CD4-positive, CD25-positive, alpha-beta regulatory T cell (primary cell): ENCODE measurements at places on chromosomes 1 and 21. TPM values are rescaled to one million over a fixed set of nuclear protein-coding genes. Genes with fewer than 3 reads are reported as not detected.
A peak's percentile ranks its signal among the peaks of the same experiment; 100 is the strongest.

The LRRC53 gene
- polyA plus RNA-seq: not detected

The PRKACB gene
- 90.7 TPM for polyA plus RNA-seq

The CLDN19 gene
- polyA plus RNA-seq: not detected

The KLF17 gene
- polyA plus RNA-seq: not detected

The GJA9 gene
- polyA plus RNA-seq: not detected

The OXCT2 gene
- not detected for polyA plus RNA-seq

The PTPN7 gene
- polyA plus RNA-seq: 83.1 TPM

The ODR4 gene
- 9.1 TPM for polyA plus RNA-seq

The OR10X1 gene
- polyA plus RNA-seq: not detected

GRCh38 chr1:110060034-110060661 is 10.3 kb downstream of the ALX3 start:
- peak; percentile 67 for DNase-seq

DNA sequence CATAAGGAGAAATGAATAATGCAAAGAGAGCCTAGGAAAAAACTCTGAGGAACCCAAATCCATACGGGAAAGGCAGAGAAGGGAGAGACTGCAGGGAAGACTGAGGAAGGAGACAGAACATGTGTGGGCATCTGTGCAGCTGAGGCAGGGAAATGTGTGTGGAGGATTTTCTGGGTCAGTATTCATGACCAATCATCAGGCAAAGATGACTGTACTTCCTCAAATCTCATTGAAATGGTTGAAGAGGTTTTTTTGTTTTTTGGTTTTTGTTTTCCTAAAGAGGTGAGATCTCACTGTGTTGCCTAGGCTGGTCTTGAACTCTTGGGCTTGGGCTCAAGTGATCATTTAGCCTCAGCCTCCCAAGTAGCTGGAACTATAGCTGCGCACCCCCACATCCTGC is 15.7 kb downstream of the DIP2A start:
- DNase-seq: no peak

GRCh38 chr1:100851726-100852125 is 42.9 kb downstream of the EXTL2 start:
- no peak for DNase-seq

DNA sequence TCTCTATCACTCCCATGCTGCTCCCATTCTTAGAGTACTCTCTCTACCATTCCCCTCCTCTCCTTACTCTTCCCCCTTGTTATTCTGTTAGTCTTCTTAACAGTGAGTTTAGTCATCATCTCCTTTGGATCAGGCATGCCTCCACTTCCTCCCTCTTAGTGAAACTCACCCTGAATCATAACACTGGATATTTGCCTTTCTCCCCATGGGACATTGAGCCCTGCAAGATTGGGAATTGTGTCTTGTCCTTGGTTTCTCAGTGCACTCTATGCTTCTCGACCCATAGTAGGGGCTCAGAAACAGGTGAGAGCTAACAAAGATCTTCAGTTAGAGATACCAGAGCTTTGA is 68.3 kb upstream of the GCLM start:
- DNase-seq: no peak

DNA sequence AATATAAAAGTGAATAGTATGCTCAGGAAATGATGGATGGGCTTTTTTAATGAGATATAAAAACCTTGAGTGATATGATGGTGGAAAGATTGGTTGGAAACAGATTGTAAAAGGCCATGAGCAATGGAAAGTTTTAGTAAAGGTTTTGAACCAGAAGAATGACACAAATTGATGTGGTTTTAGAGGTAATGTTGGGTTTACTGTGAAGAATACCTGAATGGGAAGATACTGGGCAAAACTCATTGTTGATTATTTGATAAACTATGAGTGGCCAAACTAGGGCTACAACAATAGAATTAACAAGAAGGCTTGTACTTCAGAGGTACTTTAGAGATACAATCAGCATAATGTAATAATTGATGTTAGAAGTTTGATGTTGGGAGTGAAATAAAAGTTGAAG is 108.5 kb downstream of the PTGS2 start:
- no peak for DNase-seq

- no peak for DNase-seq
Observed at GRCh38 chr21:29557200-29557599, 258.5 kb downstream of the BACH1 start.

GRCh38 chr1:216937491-216937890 is 214.3 kb upstream of the ESRRG start:
- DNase-seq: no peak

- DNase-seq: no peak
Observed at GRCh38 chr1:2534687-2535441, 4.8 kb upstream of the HES5 start.

- DNase-seq: no peak
Observed at GRCh38 chr1:237149857-237150256, 107.9 kb downstream of the RYR2 start.

DNA sequence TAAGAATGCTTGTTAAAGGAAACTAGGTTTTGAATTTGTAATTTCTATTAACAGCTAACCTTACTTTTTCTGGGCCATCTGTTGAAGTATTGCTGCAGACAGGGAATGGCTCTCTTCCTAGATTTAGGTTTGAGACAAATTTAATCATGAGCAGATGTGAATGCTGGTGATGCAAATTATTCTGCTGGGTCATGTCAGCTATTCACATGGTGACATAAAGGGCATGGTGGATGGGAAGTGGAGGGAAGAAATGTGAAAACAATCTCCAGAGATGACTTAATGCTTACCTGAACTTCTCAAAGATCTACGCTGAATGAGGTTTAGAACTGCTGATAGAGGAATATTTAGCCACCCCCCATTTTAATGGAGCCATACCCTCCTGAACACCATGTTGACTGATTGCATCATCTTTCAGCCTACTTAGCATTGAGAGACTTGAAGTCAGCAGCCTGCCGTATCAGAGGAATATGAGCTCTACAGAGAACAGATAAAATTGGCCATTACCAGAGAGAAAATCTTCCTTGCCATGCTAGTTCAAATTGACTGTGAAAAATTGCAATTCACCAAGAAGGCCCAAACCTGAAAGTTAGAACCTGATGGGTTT is 138.8 kb downstream of the HHAT start:
- no peak for DNase-seq

GRCh38 chr1:30754684-30755171 is 2.8 kb downstream of the LAPTM5 start:
- DNase-seq: no peak

DNA sequence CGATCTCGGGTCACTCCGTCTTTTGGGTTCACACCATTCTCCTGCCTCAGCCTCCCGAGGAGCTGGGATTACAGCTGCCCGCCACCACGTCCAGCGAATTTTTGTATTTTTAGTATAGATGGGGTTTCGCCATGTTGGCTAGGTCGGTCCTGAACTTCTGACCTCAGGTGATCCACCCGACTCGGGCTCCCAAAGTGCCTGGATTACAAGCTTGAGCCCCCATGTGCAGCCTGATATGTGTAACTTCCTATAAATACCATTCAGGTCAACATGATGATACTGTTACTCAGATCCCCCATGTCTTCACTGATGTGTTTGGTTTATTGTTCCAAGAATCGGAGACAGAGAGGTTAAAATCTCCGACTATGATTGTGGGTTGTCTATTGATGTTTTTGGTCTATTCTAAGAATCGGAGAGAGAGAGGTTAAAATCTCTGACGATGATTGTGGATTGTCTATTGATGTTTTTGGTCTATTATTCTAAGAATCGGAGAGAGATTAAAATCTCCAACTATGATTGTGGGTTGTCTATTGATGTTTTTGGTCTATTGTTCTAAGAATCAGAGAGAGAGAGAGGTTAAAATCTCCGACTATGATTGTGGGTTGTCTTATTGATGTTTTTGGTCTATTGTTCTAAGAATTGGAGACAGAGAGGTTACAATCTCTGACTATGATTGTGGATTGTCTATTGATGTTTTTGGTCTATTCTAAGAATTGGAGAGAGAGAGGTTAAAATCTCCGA is 17.0 kb downstream of the C1orf159 start:
- DNase-seq: peak; percentile 35

GRCh38 chr1:24498589-24498988 is 4.0 kb upstream of the RCAN3 start:
- DNase-seq: no peak

DNA sequence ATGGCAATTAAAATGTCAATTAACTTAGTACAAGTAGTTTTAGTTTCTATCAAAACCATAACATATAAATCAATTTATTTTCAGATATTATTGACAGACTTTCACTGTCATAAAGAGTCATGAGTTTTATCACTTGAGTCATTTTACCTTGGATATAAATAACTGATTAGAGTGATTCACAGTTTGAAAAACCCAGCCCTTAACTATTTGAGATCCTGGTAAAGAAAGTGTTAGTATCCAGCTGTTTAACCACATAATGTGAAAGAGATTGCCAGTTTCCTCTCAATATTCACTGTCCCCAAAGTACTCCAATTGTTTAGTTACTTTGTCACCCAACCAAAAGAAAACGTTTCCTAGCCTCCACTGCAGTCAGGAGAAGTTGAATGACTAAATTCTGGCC is 91.3 kb downstream of the UCHL5 start:
- DNase-seq: no peak

- DNase-seq: no peak
Observed at GRCh38 chr21:26832546-26832945, 12.7 kb downstream of the ADAMTS1 start.

- DNase-seq: no peak
Observed at GRCh38 chr1:8155528-8156186, 129.5 kb upstream of the ERRFI1 start.

GRCh38 chr1:178101654-178102053 is 7.8 kb downstream of the RASAL2 start:
- no peak for DNase-seq

DNA sequence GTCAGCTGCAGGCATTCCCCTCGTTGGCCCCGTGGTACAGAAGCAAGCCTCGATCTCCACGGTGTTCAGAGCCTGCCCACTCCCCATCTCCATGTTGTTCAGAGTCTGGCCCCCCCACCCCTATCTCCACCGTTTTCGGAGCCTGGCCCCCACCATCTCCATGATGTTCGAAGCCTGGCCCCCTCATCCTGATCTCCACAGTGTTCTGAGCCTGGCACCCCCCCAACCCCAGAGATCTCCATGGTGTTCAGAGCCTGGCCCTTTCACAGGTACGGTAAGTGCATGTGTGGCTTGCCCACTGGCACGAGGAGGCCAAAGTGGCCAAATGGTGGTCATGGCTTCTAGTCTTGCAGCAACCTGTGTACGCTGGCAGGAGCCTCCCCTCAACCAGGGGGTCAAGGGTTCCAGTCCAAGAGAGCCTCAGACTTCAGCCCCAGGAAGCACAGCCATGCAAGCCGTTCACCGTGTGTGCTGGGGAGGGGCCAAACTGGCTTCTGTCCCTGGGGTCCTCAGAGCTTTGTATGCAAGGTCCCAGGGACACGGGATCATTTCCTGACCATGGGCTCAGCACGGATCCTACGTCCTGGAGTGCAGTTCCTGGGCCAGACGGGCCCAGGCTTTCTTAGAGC is 13.3 kb upstream of the PCBP3 start:
- DNase-seq: no peak

GRCh38 chr1:115239426-115239825 is 98.6 kb downstream of the NGF start:
- no peak for DNase-seq

- DNase-seq: no peak
Observed at GRCh38 chr1:110515041-110515440, 3.9 kb downstream of the KCNA10 start.

DNA sequence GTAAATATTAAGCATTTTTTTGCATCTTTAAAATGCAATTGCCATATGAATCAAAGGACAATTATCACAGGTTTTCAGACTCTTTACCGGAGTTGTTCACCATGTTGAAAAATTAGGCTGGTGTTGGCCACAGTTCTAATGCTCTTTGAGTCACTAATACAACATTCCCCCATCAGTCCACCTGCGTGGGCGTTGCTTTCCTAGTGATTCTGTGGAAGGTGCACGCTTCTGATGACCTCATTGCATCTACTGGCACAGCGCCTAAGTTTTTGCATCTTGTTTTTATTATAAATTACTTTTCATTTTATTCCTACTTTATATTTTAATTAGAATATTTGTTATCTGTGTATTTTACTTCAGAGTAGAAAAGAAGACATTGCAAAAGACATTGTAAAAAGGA is 4.7 kb upstream of the F5 start:
- DNase-seq: no peak

DNA sequence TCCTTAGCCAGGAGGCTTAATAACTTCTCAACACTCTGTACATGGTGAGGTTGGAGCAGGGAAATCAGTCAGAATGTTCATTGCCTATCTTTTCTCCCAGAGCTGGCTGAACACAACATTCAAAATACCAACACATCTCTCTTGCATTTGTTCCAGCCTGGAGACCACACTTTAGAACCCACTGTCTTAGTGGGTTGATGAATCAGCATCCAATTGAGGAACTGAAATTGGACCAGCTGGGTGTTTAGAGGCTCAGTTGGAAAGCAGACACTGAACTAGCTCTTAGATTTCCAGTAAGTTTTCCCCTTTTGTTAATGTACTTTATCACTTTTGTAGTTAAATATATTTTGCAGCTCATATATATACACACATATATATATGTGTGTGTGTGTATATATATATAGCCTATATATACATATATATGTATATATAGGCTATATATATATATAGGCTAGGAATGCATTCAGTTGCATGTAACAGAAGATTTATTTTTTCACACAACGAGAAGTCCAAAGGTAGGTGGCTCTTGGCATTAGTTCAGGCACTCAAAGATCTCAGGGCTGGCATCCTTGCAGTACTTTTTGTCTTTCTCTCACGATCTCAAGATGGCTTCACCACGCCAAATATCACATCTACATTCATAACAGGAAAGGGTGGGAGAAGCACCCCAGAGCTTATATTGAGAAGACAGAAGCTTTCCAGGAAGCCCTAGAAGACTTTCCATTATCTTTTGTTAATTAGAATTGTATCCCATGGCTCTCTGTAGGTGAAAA is 35.0 kb upstream of the HUNK start:
- DNase-seq: no peak

GRCh38 chr21:17343055-17343454 is 169.8 kb upstream of the CXADR start:
- no peak for DNase-seq

- peak; percentile 36 for DNase-seq
Observed at GRCh38 chr1:107963008-107963407, 2.0 kb downstream of the VAV3 start.

GRCh38 chr1:188423073-188423472 is 1594.3 kb downstream of the PLA2G4A start:
- DNase-seq: no peak

- no peak for DNase-seq
Observed at GRCh38 chr21:21165063-21165645, 166.9 kb downstream of the NCAM2 start.

DNA sequence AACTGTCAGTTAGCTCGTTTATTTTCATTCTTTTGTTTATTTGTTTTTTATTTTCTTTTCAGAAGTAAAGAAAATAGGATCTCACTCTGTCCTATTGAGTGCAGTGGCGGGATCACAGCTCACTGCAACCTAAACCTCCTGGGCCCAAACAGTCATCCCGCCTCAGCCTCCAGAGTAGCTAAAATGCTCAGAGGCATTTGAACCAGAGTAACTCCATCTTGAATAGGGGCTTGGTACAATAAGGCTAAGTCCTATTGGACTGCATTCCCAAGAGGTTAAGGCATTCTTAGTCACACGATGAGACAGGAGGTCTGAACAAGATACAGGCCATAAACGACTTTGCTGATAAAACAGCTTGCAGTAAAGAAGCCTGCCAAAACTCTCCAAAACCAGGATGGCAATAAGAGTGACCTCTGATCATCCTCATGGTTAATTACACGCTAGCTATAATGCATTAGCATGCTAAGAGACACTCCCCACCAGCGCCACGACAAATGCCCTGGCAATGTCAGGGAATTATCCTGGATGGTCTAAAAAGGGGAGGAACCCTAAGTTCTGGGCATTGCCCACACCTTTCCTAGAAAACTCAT is 13.1 kb upstream of the COP1 start:
- DNase-seq: no peak
